ENCODE measurements at places on chromosomes 13 and 19.
A peak's percentile ranks its signal among the peaks of the same experiment; 100 is the strongest.

- DNase-seq, result no peak
Measured at GRCh38 chr19:39014037-39014436, 18.3 kb downstream of the FBXO27 start.

DNA sequence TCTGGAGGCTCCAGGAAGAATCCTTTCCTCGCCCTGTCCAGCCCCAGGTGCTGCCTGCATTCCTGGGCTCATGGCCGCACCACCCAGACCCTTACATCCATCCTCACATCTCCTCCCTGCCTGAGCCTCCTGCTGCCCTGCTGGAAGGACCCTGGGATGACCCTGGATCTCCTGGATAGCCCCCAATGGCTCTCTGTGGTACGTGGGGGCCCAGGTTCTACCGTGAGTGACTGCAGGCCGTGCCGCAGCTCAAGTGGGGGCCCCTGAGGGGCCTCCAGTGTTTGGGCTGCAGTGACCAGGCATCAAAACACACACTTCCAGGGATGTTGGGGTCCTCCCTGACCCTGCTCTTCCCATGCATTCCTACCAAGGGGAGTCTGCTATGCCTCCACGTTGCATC lies 8.3 kb upstream of the MCF2L start:
- no peak for DNase-seq

GRCh38 chr19:6047741-6048251 lies 62.5 kb downstream of the RFX2 start:
- DNase-seq, result no peak

DNA sequence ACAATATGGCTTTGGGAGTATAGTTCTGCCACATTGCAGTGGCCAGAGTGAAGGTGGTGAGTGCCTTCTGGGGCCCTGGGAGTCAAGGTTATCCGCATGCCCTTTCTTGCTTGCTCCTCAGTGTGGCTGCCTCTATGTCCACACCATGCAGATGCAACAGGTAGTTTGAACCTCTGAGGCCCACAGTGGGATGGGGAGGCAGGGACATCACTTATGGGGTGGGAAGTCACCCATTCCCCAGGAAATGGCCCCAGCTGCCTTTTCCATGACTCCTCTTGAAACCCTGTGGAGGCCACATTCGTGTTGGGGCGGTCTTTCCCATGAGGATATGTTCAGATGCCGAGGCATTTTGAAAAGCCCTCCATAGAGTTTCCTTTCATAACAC lies 20.0 kb upstream of the ALOX5AP start:
- no peak for DNase-seq

DNA sequence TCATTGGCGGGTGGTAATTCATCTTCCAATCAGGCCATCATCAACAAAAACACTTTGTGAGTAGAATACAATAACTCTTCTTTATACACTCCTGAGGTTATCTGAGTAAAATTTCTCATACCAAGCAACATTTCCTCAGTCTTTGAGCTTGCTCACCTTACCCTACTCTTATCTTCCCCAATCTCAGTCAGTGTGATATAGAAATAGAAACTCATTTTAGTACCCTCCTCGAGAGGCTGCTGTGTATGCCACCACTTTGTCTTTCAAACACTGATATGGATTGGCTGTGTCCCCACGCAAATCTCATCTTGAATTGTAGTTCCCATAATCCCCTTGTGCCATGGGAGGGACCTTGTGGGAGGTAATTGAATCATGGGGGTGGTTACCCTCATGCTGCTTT lies 209.7 kb downstream of the RBM26 start:
- no peak for DNase-seq

GRCh38 chr19:43446746-43447489 lies 18.5 kb downstream of the LYPD3 start:
- DNase-seq, result peak; percentile 79

DNA sequence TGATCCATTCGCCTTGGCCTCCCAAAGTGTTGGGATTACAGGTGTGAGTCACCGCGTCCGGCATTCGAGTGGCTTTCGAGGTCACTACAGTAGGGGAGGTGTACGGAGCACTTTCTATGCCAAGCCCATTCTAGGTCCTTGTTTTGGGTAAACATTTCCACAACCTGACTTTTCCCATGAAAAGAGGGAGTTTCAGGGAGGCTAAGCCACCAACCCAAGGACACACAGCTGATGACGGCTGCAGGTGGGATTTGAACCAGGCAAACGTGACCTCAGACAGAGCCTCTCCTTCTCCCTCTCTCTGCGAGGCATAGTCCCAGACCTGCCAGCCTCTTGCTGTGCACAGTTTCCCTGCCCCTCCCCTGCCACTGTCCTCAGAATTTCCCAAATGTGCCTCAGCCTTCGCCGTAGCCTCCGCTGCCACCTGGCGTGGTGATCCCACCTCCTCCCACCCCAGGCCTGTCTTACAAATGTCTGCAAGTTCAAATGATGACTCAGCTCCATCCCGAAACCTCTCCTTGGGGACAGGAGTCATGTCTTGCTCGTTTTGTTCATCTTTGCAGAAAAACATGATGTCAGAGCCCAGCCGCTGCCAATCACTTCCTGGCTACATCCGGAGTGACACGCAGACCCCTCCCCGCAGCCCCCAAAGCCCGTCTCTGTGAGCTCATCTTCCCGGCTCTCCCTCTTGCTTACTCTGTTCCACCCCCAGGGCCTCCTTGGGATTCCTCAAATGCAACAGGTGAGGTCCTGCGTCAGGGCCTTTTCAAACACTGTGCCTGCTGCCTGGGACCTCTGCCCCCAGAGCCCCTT lies 6.6 kb upstream of the GADD45B start:
- DNase-seq, result peak; percentile 50

- DNase-seq, result no peak
Measured at GRCh38 chr13:28356561-28357021, 138.3 kb downstream of the FLT1 start.

DNA sequence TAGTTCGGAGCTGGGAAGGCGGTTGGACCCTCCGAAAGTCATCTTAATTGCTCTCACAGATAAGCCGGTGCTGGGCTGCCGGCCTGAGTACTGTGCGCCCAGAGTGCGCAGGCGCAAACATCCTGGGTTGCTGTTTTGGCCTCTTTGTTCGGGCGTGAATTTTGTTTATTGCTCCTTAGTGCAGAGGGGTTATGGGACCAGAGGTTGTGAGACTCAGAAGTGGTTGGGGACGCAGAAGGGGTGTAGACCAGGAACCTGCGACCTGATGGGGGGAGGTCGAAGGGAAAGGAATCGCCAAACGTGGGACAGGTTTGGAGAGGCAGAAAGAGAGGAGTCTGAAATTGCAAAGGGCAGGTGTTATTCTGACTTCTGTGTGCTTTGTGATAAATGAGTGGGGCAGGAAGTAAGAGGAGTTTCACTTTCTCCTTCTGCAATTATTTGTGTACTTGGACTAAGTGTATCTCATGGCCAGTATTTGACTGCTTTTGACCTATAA lies 607 bp upstream of the ZNF566 start:
- DNase-seq, result peak; percentile 84
